ENCODE measurements at places on chromosomes 12 and 14. TPM values are rescaled to one million over a fixed set of nuclear protein-coding genes. Genes with fewer than 3 reads are reported as not detected.

MYO1H gene
- total RNA-seq: not detected

SRRM4 gene
- total RNA-seq: not detected

SLC38A4 gene
- under 0.01 TPM for total RNA-seq

MYH6 gene
- not detected for total RNA-seq

CPNE6 gene
- not detected for total RNA-seq

NOVA1 gene
- 2.1 TPM for total RNA-seq

KRT85 gene
- total RNA-seq: under 0.01 TPM

TAMALIN gene
- total RNA-seq: 42.7 TPM

CLEC2D gene
- 0.42 TPM for total RNA-seq

SLC10A1 gene
- total RNA-seq: not detected

ZNF385A gene
- 0.79 TPM for total RNA-seq

LRRC9 gene
- not detected for total RNA-seq

REC8 gene
- total RNA-seq: 4.1 TPM

ABCD2 gene
- total RNA-seq: not detected

IFI27L2 gene
- total RNA-seq: 38.5 TPM

LMNTD1 gene
- total RNA-seq: not detected

DIO2 gene
- 0.13 TPM for total RNA-seq

TAS2R10 gene
- 0.74 TPM for total RNA-seq

Data from pulmonary artery endothelial cell (primary cell).